HAP-1 (cell line): ENCODE measurements at places on chromosomes 1 and 21.

DNA sequence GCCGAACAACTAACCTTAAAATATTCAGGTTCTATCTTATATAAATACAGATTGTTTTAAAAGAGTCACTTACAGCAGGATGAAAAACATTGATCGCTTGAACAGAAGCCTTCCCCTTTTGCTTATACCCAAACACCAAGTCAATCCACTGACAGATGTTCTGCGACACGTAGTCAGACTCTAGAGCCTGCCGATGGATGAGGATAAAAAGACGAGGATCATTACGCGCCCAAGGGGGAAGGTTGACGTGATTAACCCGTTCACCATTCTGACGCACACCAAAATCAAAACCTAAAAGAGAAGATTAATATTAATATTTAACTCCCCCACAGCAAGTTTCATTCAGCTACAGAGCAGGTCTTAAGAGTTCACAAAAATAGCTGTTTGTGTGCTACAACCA is 59.4 kb upstream of the GNG4 start:
- no peak for DNase-seq

GRCh38 chr21:34807881-34808568 is 139.2 kb downstream of the CLIC6 start:
- DNase-seq, result no peak

- no peak for DNase-seq
Observed at GRCh38 chr1:165882168-165882837, 54.9 kb downstream of the UCK2 start.

- no peak for DNase-seq
Observed at GRCh38 chr21:36202726-36203602, 46.3 kb downstream of the DOP1B start.

DNA sequence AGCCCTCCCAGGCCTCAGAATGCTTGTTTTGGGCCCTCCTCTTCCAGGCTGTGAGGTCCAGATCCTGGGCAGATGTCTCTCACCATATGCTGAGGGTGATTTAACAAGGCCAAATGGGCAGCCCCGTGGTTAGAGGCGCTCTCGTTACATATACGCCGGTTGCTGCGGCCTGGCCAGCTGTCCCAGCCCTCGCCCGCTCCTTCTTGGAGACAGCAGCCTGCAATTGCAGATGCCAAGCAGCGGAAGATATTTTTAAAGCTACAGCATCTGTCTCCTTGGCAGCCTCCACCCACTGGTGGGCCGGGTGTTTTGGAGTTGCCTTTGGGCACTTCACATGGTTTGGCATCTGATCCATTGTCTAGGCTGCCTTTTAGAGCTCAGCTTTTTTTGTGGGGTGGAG is 178.8 kb upstream of the NFIA start:
- no peak for DNase-seq

DNA sequence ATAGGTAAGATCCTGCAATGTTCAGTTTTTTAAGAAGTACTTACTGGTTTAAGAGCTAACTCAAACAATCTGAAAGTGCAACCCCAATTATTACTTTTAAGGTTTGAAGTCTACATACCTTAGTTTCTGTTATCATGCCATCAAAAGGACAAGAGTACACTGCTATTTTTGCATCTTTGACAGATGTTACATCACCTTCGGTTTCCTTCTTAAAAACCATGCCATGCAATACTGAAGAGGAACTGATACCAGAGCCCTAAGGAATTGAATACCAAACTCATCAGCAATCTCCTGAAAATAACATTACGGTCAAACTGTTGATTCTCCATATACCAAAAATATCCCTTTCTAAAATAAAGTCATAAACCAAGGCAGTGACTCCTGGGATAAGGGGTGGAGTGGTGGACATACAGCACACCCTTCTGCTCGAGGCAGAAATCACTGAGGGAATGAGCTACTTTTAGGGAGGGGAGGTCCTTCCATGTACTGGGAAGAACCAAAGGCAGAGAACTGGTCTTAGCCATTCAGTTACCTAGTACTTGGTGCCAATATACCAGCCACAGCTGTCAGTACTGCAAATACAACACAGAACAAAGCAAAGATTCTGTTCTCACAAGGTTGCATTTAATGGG is 8.5 kb downstream of the CCT8 start:
- DNase-seq, result no peak

GRCh38 chr1:182193908-182194550 is 132.5 kb upstream of the ZNF648 start:
- DNase-seq, result no peak

DNA sequence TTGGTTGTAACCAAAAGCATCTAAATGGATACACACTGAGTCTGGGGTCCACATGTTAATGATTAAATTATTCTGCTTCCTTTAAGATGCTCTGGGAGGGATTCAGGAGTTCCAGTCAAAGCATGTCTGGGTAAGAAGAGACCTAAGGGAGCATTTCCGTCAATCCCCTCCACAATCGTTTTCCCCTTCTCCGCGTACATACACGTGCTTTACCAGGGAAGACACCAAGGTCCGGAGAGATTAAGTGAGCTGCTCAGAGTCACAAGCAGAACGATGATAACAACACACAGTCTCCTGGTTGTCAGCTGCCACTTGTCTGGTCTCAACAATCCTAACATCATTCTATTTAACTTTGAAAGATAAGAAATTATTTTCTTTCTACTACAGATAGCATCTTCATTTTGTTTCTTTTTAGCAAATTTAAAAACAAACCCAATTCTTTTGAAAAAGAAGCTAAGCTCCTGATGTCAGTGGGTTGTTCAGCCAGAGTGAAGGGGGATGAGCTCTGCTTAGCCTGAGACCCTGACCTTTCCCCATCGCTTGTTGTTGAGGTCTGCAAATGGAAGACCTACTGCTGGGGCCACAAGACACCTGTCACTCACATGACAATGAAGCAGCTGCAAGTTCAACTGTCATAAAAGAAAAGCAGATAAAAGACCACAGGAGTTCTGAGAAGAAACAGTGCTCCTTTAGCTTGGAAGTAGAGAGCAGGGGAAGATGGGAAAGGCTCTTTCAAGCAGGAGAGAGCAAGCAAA is 4.5 kb downstream of the PAFAH2 start:
- no peak for DNase-seq

DNA sequence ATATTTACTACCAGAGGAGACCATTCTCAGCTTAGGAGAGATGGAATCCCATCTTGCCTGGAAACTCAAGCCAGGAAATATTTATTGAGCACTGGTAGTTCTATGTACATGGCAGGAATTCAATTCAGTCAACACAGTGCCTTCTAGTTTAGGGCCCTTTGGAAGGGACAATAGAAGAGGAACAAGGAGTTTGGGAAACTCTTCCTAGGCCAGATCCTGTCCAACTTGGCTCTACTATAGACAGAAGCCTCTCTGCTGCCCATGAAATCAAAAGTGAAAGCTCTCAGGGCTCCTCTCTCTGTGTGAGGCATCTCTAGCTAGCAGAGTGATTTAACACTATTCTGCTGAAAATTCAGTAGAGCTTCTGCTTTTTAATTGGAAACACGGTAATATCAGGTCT is 244.6 kb upstream of the MAP1LC3C start:
- DNase-seq, result no peak

DNA sequence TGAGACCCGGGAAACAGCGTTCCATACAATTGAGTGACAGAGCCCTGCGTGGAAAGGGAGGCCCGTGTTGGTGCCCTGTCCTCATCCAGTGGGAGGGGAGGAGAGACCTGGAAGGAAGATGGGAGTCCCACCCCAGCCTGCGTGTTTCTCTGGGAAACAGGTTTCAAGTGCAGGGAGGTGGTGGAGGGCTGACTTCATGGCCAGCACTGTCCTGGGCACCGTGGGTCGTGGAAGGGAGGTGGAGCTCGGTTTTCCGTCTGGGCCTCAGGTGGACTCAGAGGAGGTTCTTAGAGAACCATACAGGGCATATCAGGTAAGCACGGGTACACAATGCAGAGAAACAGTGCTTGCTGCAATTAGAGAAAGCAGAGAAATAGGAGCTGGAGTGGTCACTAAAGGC is 222.6 kb downstream of the CAMTA1 start:
- DNase-seq, result no peak

DNA sequence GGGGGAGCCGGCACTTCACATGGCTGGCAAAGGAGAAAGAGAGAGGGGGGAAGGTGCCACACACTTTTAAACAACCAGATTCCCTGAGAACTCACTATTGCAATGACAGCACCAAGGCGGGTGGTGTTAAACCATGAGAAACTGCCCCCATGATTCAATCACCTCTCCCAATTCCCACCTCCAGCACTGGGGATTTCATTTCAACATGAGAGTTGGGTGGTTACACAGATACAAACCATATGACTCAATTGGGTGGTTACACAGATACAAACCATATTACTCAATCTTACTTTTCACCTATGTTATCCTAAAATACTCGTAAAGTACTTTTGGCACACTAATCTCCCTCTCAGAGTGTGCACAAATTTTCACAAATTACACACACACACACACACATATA is 1097.5 kb upstream of the TMPRSS15 start:
- DNase-seq, result no peak

- DNase-seq, result no peak
Observed at GRCh38 chr1:25066256-25066655, 136.2 kb upstream of the RUNX3 start.

GRCh38 chr21:38314558-38314957 is 57.8 kb downstream of the KCNJ15 start:
- no peak for DNase-seq

DNA sequence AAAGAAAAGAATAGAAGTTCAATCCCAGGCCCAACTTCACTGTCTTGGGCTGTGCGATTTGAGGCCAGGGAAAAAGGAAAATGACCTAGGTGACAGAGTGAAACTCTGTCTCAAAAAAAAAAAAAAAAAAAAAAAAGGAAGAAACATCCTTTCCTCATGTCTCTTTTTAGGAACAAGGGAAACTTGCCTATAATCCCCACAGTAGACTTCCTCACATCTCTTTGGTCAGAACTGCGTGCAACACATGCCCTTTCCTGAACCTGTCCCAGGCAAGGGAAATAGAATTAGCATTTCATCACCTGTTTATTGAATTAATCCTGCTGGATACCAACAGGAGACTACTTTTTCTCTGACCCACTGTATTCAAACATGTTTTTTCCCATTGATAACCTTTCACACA is 2.3 kb downstream of the DCST1 start:
- no peak for DNase-seq

GRCh38 chr1:60073605-60074278 is at the start of gene C1orf87:
TSS of gene C1orf87 (minus strand) at chr1:60073770. CDS start at chr1:60072643, 1,127 bp downstream.
- DNase-seq, result no peak

DNA sequence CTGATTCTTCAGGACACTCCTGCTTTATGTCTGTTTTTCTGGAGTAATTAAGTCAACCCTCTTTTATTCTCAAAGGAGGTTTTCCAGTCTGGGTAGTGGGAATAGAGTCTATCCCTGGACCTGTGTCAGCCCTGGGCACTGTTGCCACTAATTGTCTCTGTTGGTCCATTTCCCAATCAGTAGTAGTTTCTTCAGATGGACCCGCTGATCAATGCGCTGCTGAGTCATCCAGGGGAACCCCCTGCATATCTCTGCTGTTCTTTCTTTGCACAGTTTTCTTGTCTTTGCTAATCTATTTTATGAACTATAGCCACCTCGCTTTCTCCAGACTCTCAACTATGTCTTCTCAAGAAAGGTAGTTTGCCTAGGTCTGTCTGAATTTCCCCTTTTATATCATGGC is 82.5 kb downstream of the TNNI3K start:
- DNase-seq, result no peak

DNA sequence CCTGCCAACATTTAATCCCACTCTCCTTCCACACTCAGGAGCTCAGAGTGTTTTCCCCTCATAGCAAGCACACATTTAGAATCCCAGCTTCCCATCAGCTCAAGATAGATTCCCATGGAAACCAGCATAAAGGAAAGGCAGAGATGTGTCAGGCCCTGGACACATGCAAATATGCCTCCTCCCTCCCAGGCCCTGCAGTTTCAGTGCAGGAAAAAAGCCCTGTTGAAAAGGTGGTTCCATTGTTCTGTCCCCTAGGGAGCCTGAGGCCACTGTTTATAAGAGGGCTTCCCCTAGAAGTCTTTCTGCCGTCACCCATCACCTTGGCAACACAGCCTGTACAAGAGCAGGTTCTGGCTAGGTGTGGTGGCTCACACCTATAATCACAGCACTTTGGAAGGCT is 3.6 kb downstream of the CACNA1S start:
- peak; percentile 74 for DNase-seq

DNA sequence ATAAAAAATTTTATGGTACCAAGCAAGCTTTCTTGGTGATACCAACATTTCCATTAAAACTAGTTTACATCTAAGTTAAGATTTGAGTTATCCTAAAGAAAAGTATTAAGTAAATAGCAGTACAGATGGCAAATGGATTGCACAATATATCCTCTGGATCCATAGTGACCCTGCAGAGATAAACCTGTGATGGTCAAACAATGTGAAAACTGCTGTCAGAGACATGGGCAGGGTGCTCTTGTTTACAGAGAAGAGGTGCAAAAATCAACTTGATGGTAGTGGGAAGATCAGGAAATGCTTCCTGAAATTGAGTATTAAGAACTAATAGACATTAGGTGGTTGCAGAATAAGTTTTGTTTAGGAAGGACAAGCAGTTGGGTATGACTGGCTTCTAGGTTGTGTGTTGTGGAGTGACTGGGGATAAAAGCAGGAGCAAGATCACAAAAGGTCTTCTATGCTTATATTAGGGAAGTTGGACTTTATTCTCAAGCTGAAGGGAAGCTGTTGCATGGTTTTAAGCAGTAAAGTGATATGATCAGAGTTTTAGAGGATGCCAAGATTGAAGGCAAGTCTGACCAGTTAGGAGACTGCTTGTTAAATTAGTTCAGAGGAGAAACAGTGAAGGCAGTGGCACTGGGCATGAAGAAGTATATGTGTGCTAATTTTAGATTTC is 9.9 kb downstream of the TTC3 start:
- no peak for DNase-seq

- DNase-seq, result no peak
Observed at GRCh38 chr1:36583980-36584782, 101.5 kb upstream of the CSF3R start.

- DNase-seq, result peak; percentile 11
Observed at GRCh38 chr1:74502432-74502831, 10.0 kb downstream of the LRRC53 start.

- DNase-seq, result peak; percentile 89
Observed at GRCh38 chr1:21439721-21440629, at the start of gene NBPF3. TSS of gene NBPF3 (plus strand) at chr1:21440137. CDS start at chr1:21445087, 4,950 bp downstream.
